ENCODE measurements at places on chromosomes 6 and 20.
A peak's percentile ranks its signal among the peaks of the same experiment; 100 is the strongest.

DNA sequence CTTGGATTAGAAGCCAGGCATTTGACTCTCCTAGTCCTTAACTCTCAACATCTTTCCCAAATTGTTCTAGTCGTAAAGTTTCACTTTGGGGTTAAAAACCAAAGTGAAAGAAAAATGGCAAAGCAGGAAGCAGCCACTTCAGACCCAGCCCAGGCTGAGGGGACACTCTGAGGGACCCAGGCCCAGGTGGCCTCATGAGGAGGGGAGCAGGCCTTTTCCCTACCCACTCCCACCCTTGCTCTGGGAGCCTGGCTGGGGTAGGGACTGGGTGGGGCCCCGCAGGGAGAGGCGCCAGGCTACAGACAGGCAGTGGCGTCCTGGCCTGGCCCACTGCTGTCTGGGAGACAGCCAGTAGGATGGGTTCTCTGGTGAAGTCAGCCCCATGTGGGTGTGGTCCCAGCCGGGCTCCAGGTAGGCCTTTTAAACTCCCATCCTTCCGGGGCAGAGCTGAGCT, 68.7 kb upstream of the MYL9 start:
- DNase-seq, result no peak

DNA sequence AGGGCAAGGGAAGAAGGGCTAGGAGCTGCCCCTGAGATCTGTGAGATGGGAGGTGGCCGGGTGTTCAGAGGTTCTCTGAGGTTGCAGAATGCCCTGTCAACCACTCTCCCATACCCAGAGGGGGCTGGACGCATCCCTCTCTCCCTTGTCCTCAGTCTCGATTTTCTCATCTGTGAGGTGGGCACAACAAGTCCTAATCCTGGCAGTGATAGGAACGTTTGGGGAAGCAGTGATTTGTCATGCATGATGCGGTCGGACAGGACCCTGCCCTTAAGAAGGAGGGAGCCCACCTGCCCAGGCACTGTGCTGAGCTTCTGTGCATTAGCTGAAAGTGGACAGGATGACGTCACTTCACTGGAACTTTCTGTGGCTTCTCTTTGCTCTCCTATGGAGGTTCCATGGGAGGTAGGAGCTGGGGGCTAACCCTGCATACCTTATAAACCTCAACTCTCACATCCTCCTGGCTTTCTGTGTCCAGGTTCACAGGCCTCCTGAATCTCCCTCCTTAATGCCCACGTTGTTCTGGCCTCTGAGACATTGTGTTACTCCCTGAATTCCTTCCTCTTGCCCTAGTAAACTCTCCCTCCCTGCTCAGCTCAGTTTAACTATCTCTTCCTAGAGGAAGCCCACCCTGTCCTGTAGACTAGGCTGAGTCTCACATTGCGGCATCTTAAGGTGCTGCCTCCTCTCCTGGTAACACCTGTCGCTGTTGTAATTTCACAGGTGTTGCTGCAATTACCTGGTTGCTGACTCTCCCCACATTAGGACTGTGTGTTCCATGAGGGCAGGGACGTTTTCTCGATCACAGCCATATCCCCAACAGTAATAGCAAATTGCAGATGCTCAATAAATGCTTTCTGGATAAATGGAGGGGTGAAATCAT, 30.1 kb upstream of the CSNK2A1 start:
- no peak for DNase-seq

GRCh38 chr6:153563001-153563400, 431.9 kb upstream of the RGS17 start:
- no peak for DNase-seq

DNA sequence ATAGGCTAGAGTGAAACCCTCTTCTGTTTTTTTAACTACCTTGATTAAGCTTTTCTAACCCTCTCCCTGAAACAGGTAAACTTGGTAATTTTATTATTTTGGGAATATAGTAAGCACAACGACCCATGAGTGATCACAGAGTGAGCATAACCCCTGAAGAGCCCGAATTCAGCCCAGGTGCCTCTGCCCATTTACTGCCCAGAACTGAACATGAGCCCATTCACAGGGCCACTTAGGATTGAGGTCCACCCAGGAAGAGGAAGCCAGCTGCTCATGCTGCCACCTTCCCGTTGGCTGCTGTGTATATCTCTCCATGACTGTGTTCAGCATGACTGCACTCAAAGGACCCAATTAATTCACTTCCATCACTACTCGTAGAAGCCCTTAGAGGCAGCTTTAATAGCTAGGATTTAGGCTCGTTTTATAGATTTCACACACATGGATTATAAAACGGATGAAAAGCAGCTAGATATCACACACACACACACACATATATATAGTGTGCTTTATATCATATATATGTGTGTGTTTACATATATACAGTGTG, 8.3 kb upstream of the PDE10A start:
- no peak for DNase-seq

GRCh38 chr6:156113631-156114030, 658.0 kb upstream of the NOX3 start:
- no peak for DNase-seq

- peak; percentile 74 for DNase-seq
Observed at GRCh38 chr20:63850689-63851547, 10.4 kb upstream of the ABHD16B start.

DNA sequence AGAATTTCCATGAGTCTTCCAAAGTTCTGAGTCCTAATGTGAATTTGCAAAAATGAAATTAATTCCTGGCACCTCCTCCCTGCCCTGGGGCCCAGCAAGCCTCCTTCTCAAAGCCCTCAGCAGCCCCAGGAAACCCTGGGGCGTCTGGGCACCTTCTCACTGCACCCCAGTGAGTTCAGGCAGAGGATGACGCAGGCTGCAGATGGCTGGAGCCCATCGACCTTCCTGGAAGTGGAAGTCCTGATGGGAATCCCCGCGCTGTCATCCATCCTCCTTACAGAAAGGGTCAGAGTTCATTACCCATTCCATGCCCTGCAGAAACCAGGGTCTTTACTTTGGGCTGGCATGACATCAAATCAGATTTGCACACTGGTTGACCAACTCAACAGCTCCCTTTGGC, 31.6 kb downstream of the DLL1 start:
- no peak for DNase-seq

- no peak for DNase-seq
Observed at GRCh38 chr6:4967301-4968030, 36.4 kb downstream of the RPP40 start.

- DNase-seq, result no peak
Observed at GRCh38 chr6:4225161-4225872, 89.9 kb upstream of the ECI2 start.

- DNase-seq, result no peak
Observed at GRCh38 chr6:126657561-126658175, 317.8 kb downstream of the CENPW start.

DNA sequence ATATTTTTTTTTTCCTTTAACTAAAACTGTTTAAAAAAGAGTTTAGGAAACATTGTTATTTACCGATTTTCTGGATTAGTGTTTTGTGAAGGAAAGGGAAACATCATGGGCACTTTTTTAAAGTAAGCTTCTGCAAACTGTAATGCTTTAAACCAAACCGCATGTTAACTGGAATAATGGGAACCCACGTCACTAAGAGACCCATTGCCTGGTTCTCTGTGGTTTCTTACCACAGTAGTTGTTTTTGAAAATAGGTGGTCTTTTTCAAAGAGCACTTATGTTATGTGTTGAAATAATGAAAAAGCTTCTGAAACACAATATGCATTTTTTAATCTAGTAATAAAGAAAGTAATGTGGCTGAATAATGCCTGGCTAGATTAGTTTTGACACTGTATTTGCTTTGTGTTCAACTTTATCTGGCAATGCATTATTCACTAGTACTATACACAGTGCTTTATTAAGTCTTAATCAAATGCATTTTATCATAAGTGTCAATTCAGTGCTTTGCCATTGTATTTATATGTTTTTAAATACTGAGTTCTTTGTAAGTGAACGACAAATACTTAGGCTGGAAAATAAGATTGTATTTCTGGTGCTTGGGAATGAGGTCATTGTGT, 754.1 kb upstream of the FLRT3 start:
- no peak for DNase-seq

- no peak for DNase-seq
Observed at GRCh38 chr6:81999826-82000225, 247.3 kb upstream of the TENT5A start.

GRCh38 chr6:46265373-46265772, 94.6 kb upstream of the ENPP5 start:
- no peak for DNase-seq

- DNase-seq, result no peak
Observed at GRCh38 chr6:8191629-8192028, 89.3 kb upstream of the EEF1E1 start.

GRCh38 chr6:129685662-129686031, 24.3 kb downstream of the ARHGAP18 start:
- DNase-seq, result no peak

DNA sequence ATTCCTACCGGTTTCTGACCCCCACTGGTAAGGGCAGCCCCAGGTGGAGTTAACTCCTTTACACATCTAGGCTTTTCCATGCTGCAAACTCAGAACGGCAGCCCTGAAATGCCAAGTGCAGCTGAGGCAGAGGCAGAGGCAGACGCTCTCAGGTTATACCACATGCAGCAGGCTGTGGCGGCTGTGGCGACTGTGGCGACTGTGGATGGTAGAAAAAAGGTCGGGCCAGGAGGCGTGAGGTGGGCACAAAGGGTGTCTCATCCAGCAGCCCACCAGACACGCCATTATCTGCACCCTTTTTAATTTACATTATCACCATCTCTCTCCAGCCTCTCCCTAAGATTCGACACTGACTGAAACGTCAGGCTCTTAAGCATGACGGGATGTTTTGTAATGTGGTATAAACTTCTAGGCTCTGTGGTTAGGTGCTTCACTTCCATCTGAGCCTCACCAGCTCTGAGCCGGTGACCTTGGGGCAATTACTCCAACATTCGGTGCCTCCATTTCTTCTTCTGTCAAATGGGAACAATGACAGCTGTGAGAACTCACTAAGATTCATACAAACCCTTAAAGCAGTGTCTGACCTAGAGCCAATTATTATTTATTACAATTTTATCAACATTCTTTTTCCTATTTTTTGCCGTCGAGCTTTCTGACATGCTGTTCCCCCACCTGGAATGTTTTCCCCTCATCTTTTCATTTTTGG, 8.2 kb downstream of the KIZ start:
- no peak for DNase-seq

DNA sequence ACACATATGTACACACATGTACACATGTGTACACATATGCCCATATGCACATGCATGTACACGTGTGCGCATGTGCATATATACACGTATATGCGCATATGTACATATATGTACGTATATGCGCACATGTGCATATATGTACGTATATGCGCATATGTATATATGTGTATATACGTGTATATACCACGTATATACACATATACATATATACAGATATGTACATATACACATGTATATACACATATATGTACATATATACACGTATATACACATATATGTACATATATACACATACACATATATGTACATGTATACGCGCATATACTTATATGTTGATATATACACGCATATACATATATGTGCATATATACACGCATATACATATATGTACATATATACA, 8.9 kb upstream of the SNAP91 start:
- no peak for DNase-seq

DNA sequence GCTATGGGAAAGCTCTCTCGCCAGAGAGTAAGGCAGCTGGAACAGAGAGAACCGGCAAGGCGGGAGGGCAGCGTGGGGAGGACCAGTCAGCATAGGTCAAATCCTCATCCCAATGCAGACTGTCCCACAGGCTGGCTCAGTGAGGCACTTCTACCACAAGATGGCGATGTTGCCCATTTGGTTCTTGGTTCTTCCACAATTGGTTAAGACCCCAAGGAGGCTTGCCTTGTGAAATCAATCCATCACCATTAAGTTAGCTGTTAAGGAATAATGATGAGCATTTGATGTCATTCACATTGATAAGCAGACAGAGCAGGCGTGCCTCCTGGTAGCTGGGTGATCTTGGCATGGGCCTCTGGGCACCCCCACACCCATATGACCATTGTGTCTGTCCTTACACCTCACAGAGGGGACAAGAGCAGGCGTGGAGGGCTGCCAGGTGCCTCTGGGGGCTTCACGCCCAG, 2.4 kb downstream of the CSTL1 start:
- DNase-seq, result peak; percentile 76

DNA sequence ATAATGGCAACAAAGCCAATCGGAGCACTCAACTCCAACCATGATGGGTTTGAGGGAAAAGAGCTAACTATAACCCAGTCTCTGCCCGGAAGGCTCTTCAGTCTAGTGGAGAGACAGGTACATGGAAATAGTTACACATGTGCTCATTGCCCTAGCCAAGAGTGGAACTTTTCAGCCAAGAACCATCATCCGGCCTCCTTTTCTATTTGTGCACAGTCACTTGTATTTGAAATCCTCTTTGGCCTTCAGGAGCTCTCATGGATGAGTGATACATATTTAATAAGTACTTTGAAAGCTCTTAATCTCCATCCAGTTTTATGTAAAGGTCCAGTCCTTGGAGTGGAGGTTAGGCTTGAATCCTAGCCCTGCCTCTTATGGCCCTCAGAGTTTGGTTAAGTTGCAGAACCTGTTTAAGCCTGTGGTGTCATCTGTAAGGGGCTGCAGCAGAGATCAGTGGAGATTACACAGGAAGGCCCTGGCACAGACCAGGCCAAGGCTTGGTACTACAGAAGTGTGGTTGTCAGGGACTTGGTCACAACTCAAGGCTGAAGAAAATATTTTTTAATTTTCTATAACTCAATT, 72.3 kb upstream of the SMLR1 start:
- no peak for DNase-seq

GRCh38 chr6:158026054-158026900, 44.6 kb downstream of the SYNJ2 start:
- peak; percentile 90 for DNase-seq

- DNase-seq, result no peak
Observed at GRCh38 chr20:50019466-50020256, 36.9 kb downstream of the SNAI1 start.

GRCh38 chr6:53634184-53634631, 31.3 kb downstream of the KLHL31 start:
- DNase-seq, result no peak

DNA sequence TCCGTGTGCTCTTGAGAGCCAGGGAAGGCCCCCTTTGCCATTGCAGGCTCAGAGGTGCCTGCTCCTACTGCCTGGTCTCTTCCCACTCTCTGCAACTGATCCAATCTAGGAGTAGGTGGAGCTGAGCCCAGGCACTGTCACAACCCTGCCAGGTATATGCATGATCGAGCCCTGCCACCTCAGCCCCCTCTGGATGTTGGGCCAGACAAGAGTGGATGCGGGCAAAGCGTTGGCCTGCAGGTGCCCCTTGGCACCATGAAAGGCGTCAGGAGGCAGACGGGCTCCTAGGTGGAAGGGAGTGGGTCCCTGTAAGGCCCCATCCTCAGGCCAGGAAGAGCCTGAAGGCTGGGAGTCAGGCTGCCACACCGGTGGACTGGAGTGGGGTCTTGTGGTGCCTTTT, 5.9 kb upstream of the OR14J1 start:
- no peak for DNase-seq

GRCh38 chr6:148566664-148567350, 180.0 kb upstream of the UST start:
- no peak for DNase-seq

DNA sequence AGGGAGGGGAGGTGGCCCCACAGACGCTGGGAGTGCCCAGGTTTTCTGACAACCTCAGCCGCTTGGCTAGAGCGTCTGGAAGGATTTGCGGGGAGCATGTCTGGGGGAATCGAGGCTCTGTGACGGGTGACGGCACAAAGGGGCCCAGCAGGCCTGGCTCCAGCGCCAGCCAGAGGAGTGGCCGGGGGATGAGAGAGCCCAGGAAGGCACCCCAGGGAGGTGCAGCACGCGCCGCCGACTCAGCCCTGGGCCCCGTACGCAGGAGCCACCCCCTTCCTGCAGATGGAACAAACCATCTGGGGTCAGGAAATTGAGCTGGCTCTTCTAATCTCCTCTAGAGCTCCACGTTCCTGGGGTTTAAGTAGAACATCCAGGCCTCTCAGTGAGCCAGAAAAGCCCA, 5.9 kb upstream of the SLCO4A1 start:
- no peak for DNase-seq

Data from activated T-cell treated with anti-CD3 and anti-CD28 coated beads, Interleukin-2, amount 50 U/mL, for 48 hours (primary cell).